ENCODE measurements at places on chromosomes 1 and 21.

- DNase-seq, result no peak
Observed at GRCh38 chr1:244314921-244315559, 136.7 kb downstream of the ADSS2 start.

DNA sequence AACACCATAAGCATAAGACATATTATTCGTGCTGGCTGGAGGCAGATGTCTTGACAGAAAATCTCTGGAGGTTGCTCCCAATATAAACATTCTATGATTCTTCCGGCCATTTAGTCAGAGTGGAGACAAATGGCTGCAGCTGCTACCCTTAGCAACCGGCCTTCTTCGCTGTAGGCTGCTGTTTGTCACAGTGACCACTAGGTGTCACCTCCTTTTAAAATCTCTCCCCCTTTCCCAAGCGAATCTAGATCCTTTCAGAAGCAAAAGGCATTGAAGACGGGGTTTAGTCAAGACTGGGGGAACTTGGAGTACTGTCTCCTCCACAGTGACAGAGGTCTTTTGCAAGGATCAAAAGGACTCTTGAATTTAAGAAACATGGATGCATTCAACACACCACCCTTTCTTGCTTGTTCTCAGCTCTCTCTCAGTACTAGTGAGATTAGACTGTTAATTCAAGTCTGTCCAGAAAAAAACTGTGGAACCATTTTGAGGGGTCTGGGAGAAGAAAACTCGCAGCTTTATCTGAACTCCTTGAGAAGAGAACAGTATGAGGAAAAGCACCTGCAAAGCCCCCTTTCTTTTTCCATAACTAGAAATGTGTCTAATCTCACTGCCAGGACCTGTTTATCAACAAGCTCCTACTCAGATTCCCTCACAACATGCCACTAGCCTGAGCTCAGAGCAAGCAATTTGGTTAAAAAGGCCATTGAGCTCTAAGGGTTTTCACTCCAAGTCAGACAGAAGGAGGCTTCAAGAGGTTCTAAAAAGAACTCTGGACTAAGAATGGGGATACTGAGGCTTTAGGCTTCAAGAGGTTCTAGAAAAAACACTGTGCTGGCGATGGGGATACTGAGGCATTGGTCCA, 408.3 kb upstream of the PLXNA2 start:
- DNase-seq, result peak; percentile 23

DNA sequence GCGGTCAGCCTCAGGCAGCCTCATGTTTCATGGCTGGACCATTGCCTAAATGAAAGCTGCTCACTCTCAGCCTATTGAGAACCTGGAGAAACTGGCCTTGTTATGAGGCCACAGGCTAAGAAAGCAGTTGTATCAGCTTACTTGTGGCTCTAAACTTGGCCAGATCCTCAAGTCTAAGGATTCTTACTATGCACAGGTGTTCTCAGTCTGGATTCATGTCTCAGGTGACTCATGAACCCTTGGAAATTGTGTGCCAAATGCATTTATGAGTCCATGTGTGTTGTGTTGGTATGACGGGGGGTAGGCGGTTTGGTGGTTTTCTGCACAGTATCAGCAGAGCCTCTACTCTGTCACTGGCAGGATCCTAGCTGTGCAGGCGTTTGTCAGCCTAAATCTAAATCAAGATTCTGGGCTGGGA, 90.4 kb downstream of the ROR1 start:
- DNase-seq, result no peak

GRCh38 chr1:230243583-230244353, 176.7 kb downstream of the GALNT2 start:
- DNase-seq, result no peak

DNA sequence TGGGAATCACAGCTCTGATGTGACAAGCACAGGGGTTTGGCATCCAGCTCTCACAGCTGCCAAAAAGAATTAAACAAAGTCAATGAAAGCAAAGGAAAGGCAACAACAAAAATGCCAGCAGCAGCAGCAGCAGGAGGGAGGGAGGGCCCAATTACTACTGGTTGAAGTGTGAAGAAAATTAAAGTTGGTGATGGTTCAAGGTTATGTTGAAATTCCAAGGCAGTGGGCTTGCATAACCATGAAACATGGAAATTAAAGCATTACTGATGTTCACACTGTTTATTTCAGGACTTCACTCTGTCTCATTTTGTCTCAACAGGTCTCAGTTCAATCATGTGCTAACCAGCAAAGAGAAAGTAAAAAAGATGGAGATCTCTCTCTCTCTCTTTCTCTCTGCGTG, 220.3 kb upstream of the LYPLAL1 start:
- DNase-seq, result no peak

- DNase-seq, result no peak
Observed at GRCh38 chr1:194755241-194755994, 1569.0 kb upstream of the B3GALT2 start.

DNA sequence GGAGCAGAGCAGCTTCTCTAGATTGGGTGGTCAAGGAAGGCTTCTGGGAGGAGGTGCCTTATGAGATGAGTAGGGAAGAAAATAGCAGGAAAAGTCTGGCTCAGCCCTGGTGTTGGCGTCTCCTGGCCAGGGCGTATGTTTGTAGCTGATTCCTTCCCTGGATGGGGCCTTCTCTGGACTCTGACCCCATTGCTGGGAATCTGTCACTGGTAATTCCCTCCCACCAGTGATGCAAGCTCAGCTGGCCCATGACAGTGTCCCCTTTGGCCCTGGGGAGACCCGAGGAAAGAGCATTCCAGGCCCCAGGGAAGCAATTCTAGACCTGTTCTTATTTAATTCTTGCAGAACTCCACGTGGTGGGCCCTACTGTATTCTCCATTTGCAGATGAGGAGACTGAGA, 20.7 kb downstream of the IGSF21 start:
- DNase-seq, result no peak

GRCh38 chr21:33901412-33902288, 14.0 kb downstream of the ATP5PO start:
- no peak for DNase-seq

GRCh38 chr1:6519491-6519934, 28.0 kb upstream of the PLEKHG5 start:
- no peak for DNase-seq

- no peak for DNase-seq
Observed at GRCh38 chr1:119735217-119735616, 23.5 kb downstream of the PHGDH start.

DNA sequence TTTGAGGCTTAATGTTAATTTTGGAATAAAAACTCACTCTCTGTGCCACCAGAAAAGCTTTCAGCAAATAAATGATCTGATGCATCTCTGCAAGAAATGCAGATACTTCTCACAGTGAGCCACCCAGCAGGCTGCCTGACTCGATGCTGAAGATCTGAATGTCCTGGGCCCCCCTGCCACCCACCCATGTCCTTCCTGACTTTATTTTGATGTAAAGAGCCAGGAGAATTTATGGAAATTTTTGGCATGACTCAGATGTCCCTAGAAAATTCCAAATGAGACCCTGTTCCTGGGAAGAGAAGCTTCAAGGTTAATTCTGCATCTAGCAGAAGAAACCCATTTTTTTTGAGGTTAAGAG, 62.8 kb upstream of the COA6 start:
- DNase-seq, result no peak

GRCh38 chr21:43864962-43865539, at the start of gene AGPAT3:
Gene AGPAT3, plus strand, starts transcription at chr21:43865223. Its CDS starts 94,459 bp downstream, at chr21:43959682.
- DNase-seq, result no peak

- DNase-seq, result no peak
Observed at GRCh38 chr1:36751525-36751924, 268.8 kb upstream of the CSF3R start.

GRCh38 chr1:112998592-112999235, 42.7 kb upstream of the SLC16A1 start:
- no peak for DNase-seq

DNA sequence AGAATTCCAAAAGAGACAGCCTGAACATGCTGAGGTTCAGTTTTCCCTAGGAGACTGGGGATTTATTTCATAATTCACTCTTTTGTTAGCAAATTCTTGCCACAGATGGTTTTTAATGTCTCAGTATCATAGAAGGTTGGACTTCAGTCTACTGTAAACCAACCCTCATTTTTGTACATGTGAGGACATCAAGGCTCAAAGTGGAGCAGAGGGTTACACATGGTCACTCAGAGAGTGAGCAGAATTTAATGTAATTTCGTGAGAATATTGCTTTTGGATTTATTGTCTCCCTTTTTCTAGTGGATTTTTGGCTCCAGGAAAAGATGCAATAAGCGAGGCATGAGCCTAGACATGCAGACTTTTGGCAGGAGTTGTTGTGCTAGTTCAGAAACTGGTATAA, 210.8 kb upstream of the JUN start:
- no peak for DNase-seq

DNA sequence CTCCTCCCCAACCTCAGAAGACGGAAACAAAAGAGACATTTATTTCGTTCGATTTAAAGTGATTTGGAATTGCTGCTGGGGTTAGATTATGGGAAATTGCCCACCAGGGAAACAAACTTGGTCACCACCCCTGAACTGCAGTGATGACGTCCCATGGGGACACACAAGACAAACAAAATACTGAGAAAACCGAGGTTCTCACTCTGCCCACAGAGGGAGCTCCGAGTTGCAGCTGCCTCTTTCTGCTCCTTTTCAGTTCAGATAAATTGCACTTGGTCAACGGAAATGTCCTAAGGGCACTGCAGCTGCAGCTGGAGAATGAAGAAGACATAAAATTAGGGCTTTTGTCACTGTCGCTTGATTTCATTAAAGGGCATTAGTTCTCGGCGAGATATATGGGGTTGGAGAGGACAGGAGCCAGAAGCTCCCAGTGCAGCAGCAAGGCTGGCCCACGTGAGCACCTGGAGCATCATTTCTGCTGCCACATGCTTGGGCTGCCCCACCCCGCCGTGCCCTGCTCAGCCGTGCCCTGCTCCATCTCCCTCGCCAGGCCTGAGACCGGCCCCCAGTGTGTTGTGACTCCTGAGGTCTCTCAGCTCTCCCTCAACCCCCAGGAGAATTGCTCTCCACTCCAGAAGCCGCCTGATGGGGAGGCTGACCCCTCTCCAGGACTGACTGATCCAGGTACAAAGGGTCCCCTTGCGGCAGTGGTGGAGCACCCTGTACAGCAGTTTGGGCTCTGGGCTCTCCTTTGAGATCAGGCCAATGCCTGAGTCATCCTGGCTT, 231.7 kb upstream of the AJAP1 start:
- DNase-seq, result no peak

GRCh38 chr1:184622136-184622823, 132.4 kb downstream of the EDEM3 start:
- DNase-seq, result no peak

DNA sequence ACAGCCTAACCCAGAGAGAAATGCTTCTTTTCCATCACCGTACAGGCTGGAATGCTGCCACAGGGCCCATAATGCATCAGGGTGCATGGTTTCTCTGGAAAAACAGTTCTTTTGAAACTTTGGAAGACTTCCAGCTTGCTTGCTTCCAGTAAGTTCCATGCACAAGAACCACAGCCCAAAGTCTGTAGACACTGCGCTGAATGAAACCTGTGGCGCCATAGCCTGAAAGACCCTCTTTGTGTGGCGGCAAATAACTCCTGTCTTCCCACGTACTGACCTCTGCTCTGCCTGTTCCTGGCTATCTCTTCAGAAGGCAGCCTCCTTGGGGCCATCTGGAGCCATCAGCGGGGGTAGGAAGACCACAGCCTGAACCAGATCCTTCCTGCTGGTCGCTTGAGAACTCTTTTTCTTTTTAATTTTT, 15.1 kb downstream of the MIIP start:
- DNase-seq, result no peak

DNA sequence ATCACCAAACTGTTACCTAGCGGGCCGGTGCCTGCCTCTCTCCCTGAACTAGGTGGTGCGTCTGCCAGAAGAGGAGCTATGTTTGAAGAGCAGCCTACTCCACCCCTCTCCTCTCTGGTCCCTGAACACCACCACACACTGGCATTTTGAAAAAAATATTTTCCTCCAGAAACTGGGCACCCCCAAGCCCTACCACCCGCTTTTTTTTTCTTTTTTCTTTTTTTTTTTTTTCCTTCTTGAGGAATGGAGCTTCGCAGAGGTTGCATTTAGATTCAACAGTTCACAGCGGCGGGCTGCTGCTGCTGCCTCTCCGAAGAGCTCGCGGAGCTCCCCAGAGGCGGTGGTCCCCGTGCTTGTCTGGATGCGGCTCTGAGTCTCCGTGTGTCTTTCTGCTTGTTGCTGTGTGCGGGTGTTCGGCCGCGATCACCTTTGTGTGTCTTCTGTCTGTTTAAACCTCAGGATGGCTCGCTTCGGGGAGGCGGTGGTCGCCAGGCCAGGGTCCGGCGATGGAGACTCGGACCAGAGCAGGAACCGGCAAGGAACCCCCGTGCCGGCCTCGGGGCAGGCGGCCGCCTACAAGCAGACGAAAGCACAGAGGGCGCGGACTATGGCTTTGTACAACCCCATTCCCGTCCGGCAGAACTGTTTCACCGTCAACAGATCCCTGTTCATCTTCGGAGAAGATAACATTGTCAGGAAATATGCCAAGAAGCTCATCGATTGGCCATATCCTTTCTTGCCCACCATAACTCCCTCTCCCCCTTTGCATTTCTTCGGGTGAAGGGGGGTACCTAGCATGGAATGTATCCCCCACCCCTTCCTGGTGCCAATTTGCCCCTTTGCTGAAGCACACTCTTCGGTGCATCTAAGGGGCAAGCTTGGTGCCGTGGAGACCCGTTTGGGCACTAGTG, at the start of gene CACNA1E:
Gene CACNA1E (plus strand): TSS at position 233 of the 911 bp plus-strand sequence. CDS start 228 bp downstream, at position 461.
- DNase-seq, result no peak

DNA sequence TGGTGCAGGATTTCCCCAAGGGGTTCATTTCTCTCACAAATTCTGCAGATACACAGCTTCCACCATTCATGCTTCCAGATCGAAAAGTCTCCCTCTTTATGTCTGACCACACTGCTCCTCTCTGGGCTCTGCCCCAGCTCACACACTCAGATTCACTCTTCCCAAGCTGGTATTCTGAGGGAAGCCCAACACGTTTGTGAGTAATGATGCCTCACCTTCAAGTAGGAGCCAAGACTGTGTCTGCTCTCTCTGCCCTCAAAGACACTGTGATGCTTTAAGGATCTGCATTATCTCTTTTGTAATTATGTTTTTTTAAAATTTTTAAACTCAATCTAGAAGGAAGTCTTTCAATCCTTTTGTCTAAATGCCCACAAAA, 19.8 kb downstream of the PRAMEF11 start:
- no peak for DNase-seq

DNA sequence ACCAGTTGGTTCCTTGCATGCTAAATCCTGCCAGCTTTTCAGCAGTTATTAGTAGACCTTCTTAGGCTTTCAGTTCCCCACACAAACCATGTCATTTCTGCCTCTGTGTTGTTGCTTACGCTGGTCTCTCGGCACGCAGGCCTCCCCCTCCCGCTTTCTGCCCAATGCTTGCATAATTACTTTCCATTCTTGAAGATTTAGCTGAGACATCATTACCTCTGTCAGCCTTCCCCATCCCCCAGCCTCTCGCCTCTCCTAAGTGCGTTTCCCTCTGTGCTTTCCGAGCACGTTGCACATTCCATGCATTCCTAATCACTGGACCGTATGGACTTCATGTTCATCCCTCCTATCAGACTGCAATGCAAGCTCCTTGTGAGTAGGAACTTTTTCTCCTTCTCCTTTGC, 26.8 kb downstream of the TSHB start:
- DNase-seq, result no peak
